ENCODE measurements at places on chromosomes 5 and 9. TPM values are rescaled to one million over a fixed set of nuclear protein-coding genes. Genes with fewer than 3 reads are reported as not detected.

GRCh38 chr5:119578937-119579336 lies 50.4 kb upstream of the FAM170A start:
- DNase-seq: peak; percentile 42
- no peak overlapping the region for H3K4me3 ChIP-seq
- H3K27me3 ChIP-seq: no peaks in the 10 kb centered on the region
- no peaks in the 10 kb centered on the region for H3K36me3 ChIP-seq
- H3K4me1 ChIP-seq: no peaks in the 10 kb centered on the region

- no peak overlapping the region for H3K4me3 ChIP-seq
- no peak for DNase-seq
- no peak overlapping the region for H3K27ac ChIP-seq
- no peaks in the 10 kb centered on the region for H3K4me1 ChIP-seq
- H3K36me3 ChIP-seq: no peaks in the 10 kb centered on the region
- H3K27me3 ChIP-seq: peaks cover 12% of the 10 kb centered on the region
Measured at GRCh38 chr9:136249877-136250559, 4.4 kb upstream of the QSOX2 start.

DNA sequence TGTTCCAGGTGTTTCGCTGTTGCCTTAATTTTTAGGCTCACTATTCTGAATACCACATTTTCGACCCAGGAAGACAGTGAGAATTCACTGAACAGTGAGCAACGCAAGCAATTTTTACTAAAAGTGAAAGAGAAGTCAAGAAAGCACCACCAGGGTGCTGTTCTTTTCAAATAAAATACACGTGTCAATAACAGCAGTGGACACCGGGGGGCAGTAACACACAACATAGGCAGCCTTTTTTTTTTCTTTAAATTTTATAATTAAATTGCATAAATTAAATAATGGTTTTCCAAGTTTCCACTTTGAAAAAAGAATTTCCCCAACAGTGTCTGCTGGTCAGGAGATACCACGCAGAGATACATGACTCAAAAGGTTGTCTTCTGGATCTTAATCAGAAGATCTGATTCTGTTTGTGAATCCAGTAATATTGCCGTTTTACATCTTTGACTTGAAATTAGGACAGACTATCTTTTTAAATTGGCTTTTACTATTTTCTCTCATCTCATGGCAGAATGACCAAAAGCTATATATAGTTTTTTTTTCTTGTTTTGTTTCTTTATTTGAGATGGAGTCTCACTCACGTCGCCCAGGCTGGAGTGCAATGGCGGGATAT lies 47.1 kb upstream of the SH3GL2 start:
- peak; percentile 74 for DNase-seq
- no peak overlapping the region for H3K27ac ChIP-seq
- H3K27me3 ChIP-seq: 0 out of 2 replicates have a peak, but pooled peaks cover 3% of the 10 kb centered on the region
- no peaks in the 10 kb centered on the region for H3K36me3 ChIP-seq
- H3K4me3 ChIP-seq: peak overlapping the region; percentile 44

- H3K27me3 ChIP-seq: no peaks in the 10 kb centered on the region
- no peak overlapping the region for H3K27ac ChIP-seq
- no peaks in the 10 kb centered on the region for H3K4me1 ChIP-seq
- no peak for DNase-seq
- H3K4me3 ChIP-seq: no peak overlapping the region
- no peaks in the 10 kb centered on the region for H3K36me3 ChIP-seq
Measured at GRCh38 chr9:127862075-127863011, 7.9 kb upstream of the ENG start.

The IFNK gene
- not detected for total RNA-seq

DNA sequence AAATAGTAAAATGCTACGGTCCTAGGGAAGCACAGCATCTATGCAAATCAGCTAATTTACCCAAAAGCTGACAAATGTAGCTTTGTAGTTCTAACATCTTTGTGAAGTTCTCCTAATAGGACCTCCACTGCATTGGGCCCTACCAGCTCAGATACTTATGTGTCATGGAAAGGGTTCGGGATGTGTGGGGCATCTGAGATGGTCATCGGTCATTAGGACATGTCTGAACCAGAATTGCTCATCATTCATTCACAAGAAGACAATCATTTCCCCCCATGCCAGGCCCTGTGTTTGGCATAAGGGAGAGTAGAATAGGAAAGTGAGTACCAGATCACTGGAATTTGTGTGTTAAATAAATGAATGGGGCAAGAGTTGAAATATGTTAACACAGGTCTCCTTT lies 35.7 kb downstream of the PWWP2A start:
- peak overlapping the region; percentile 53 for H3K4me3 ChIP-seq
- no peaks in the 10 kb centered on the region for H3K27me3 ChIP-seq
- DNase-seq: peak; percentile 79
- peak overlapping the region; percentile 49 for H3K27ac ChIP-seq
- no peaks in the 10 kb centered on the region for H3K36me3 ChIP-seq

- H3K4me1 ChIP-seq: peaks cover 41% of the 10 kb centered on the region
- peak; percentile 53 for DNase-seq
- H3K4me3 ChIP-seq: no peak overlapping the region
- H3K27me3 ChIP-seq: no peaks in the 10 kb centered on the region
Measured at GRCh38 chr9:18707061-18707461, 233.1 kb downstream of the ADAMTSL1 start.

DNA sequence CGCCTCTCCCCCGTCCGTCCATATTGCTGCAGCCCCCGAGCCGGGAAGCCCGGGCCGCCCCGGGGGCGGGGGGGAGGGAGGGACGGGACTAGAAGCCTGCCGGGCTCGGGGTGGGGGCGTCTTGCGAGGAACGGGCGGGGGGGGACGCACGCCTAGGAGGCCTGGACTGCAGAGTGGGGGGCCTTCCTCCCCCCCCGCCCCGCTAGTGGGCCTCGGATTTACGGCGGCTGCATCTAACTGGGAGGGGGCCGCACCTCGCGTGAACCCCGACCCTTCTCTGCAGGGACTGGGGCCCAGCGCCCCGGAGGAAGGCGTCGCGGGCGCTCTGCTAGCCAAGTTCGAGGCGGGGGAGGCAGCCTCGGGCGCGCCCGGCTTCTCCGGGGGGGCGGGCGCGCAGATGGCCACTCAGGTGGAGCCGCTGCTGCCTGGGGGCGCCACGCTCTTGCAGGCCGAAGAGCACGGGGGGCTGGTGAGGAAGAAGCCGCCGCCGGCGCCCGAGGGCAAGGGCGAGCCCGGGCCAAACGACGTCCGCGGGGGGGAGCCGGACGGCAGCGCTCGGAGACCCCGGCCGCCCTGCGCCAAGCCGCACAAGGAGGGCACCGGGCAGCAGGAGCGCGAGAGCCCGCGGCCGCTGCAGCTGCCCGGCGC lies at the start of gene LARP1:
LARP1 (plus strand) TSS at position 17 of the 648 bp plus-strand sequence; CDS start at position 398, 381 bp downstream.
- H3K27me3 ChIP-seq: no peaks in the 10 kb centered on the region
- H3K27ac ChIP-seq: peak within 1 kb of the TSS; percentile 94
- peaks cover 35% of the 10 kb centered on the region for H3K4me1 ChIP-seq
